ENCODE measurements at places on chromosomes 2 and 18.

DNA sequence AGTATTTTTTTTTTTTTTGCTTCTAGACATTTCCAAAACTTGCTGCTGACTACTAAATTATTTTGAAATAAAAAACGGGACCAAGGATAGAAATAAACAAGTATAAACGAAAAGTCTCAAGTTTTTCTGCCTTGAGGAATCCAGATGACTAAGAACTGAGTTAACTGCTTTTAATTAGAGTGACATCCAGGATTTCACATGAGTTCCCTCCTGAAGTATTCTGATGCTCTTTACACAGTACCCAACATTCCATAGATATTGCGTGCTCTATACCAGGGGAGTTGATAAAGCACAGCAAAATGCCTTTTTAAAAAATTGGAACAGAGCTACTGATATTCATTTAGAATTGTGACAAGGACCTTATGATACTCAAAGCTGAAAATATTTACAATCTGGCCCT lies 618.0 kb downstream of the CCDC85A start:
- no peak for DNase-seq
- no peak overlapping the region for H3K4me3 ChIP-seq
- H3K4me1 ChIP-seq, result no peaks in the 10 kb centered on the region
- H3K36me3 ChIP-seq, result no peaks in the 10 kb centered on the region
- H3K27ac ChIP-seq, result no peak overlapping the region
- H3K27me3 ChIP-seq, result no peaks in the 10 kb centered on the region

DNA sequence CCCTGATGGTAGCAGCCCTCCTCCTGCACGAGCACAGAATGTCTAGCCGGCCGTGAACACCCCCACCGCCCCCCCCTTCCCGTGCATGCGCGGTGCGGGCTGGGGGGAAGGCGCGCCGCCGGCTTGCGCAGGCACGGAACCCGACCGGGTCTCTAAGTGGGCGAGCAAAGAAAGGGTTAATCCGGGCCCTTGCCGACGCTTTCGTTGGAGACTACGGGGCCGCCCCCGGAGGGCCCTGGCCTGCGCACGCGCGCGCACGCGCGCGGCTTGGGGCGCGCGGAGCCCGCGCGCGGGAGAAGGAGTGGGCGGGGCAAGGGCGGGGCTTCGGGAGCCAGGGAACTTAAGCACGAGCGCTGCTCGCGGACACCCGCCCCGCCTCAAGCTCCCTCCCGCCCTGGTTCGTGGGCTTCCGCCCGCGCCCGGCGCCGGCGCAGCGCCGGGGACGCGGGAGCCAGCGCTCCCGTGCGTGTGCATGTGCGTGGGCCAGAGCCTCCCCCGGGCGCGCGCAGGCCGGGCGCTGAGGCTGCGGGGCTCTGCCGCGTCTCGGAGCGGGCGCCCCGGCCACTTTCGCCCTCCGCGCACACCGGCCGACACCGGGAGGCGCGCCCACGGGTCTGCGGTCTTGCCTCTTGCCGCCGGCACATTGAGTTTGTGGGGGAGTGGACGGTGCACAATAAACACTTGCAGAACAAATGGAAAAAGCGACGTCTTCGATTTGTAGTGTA lies 617 bp upstream of the ZBTB14 start:
- H3K27ac ChIP-seq, result peak overlapping the region; percentile 87
- peaks cover 28% of the 10 kb centered on the region for H3K4me1 ChIP-seq
- peaks cover 10% of the 10 kb centered on the region for H3K27me3 ChIP-seq
- peak overlapping the region; percentile 78 for H3K4me3 ChIP-seq

GRCh38 chr2:134711692-134712091 lies 7.1 kb downstream of the TMEM163 start:
- peaks cover 41% of the 10 kb centered on the region for H3K4me1 ChIP-seq
- no peak overlapping the region for H3K27ac ChIP-seq
- H3K36me3 ChIP-seq, result peaks cover 3% of the 10 kb centered on the region
- no peak overlapping the region for H3K4me3 ChIP-seq
- DNase-seq, result no peak
- peaks cover 67% of the 10 kb centered on the region for H3K27me3 ChIP-seq

GRCh38 chr18:10688766-10689165 lies 162.9 kb downstream of the NAPG start:
- no peak for DNase-seq
- no peaks in the 10 kb centered on the region for H3K36me3 ChIP-seq
- no peak overlapping the region for H3K27ac ChIP-seq

DNA sequence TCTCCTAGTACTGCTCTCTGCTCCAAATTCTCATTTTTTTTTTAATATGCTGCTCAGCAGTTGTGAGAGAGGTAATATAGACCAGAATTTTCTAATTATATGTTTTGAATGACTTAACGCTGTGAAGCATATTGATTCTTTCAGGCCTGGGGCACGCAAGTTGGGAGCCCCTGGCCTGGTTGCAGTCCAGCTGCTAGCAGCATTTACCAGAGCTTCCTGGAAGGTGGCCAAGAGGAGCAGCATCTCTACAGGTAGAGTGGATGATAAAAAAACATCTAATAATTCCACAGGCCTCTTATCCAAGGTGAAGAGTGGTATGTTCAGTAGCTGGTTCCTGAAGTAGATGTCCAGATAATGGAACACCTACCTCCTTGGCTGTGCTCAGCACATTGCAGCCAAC lies 7.3 kb upstream of the UGP2 start:
- peaks cover 9% of the 10 kb centered on the region for H3K27me3 ChIP-seq
- H3K4me3 ChIP-seq, result no peak overlapping the region
- no peak overlapping the region for H3K27ac ChIP-seq
- H3K4me1 ChIP-seq, result peaks cover 2% of the 10 kb centered on the region

- no peak overlapping the region for H3K4me3 ChIP-seq
- no peaks in the 10 kb centered on the region for H3K27me3 ChIP-seq
- no peak overlapping the region for H3K27ac ChIP-seq
- DNase-seq, result peak; percentile 15
Observed at GRCh38 chr18:49023938-49024803, 73.4 kb upstream of the SMAD7 start.

DNA sequence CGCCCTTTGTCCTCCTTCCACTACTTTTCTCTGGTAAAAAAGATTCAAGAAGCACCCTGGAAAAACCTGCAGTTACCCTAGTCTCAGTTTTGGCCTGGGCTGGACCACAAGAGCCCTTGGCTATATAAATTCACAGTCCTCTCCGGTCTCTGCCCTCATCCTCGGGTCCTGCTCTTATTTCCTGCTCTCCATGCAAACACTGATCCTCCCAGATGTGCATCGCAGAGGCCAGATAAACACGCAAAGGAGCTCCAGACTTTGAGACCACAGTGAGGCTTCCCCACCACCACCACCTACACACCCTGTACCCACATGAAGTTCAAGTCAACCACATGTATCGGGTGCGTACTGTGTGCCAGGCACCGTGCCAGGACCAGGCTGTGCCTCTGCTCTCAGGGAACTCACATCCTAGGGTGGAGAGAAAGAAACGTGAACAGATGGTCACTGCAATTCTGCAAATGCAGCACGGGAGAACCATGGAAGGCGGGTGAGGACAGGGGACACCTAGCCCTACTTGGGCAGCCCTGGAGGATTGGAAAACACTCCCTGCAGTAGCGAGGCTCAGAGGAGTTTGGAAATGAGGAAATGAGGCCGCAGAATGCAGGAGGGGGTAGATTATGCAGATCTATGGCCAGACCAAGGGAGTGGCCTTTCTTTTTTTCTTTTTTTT lies 7.4 kb downstream of the CTDSP1 start:
- H3K4me3 ChIP-seq, result peak overlapping the region; percentile 68
- H3K36me3 ChIP-seq, result peaks cover 33% of the 10 kb centered on the region
- DNase-seq, result peak; percentile 67
- H3K27me3 ChIP-seq, result no peaks in the 10 kb centered on the region
